A673 (cell line): ENCODE measurements at places on chromosomes 13 and 19.

DNA sequence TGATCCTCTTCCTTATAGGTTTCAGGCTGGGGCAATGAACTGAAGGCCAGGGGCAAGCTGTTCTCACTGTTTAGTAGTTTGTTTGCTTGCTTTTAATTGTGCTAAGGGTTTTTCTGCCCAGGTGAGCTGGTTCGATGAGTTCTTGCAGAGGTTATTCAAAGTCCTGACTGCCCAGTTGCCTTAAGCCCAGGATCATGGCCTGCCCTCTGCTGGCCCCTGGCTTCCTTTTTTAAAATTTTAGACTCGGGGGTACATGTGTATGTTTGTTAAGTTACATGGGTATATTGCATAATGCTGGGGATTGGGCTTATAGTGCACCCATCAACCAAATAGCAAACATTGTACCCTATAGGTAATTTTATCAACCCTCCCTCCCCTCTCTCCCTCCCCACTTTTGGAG, 65.7 kb downstream of the ZNF536 start:
- DNase-seq: no peak

GRCh38 chr19:38032151-38032550, 125.1 kb downstream of the SIPA1L3 start:
- no peak for DNase-seq

DNA sequence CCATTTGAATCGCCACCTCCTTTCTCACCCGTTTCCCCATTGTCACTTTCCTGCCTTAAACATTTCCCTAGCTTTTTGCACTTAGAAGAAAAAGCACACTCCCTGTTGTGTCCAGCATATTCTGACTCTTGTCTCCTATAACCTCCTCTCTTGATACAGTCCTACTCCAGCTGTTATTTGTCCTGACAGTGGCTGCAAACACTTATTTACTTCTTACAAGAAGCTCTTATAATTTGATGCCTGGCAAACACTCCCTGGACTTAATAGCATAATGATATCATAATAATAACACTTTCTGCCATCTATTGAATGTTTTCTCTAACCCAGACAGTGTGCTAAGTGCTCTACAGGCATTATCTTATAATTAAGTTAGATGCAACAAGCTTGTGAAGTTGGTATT, 76.6 kb downstream of the DGKH start:
- no peak for DNase-seq

- no peak for DNase-seq
Observed at GRCh38 chr13:112003396-112003795, 63.6 kb upstream of the SOX1 start.

GRCh38 chr19:4083677-4084546, 17.2 kb upstream of the ZBTB7A start:
- DNase-seq: no peak

DNA sequence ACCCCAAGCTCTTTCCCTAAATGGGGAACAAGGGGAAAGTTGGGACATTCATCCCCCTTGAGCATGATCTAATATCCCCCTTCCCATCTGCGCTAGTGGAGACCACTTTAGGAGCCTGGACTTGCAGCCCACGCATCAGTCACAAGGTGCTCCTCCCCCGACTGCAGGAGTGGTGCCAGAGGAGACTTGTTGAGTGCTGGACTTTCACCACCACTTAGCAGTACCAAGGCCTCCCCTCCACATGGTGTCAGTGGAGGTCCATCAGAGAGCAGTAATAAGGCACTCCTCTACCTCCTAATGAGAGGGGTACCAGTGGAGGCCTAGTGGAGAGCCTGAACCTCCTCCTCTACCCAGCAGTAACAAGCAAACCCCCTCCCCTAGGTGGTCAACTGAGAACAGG, 22.5 kb downstream of the CAB39L start:
- DNase-seq: peak; percentile 45

DNA sequence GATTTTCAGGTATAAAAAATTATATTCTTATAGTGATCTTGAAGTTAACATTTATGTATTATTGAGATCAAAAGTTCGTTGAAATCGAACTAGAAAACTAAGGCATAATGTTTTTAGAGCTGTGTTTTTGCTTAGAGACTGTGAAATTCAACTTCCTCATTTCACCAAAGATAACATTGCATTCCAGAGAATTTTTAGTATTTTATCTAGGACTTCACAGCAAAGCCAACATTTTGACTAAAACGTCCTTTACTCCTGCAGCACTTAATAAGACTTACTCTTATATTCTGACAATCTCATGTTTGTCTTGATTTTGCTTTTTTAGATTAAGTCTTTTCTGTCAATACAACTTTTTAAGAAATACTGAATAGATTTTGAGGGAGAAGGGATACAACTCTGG, 4.7 kb downstream of the KCTD4 start:
- DNase-seq: no peak

- peak; percentile 52 for DNase-seq
Observed at GRCh38 chr19:49213791-49214190, 56.2 kb downstream of the TRPM4 start.

DNA sequence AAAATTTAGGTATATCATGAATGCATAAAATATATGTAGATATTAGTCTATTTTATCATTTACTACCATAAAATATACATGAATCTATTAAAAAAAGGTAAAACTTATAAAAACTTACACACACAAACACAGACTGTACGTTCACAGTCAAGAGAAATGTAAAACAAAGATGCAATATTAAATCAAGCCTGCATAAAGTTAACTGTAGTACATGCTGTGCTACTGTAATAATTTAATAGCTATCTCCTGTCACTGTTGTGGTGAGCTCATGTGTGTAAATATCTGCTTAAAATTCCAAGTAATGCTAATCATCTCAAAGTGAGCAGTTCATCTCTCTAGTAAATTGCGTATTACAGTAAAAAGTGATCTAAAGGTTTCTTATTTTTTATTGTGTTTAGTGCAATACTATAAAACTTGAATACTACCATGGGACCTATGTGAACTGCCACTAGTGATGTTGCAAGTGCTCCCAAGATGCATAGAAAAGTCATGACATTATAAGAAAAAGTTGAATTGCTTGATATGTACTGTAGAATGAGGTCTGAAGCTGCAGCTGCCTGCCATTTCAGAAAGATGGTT, 762 bp upstream of the ZNF233 start:
- no peak for DNase-seq

DNA sequence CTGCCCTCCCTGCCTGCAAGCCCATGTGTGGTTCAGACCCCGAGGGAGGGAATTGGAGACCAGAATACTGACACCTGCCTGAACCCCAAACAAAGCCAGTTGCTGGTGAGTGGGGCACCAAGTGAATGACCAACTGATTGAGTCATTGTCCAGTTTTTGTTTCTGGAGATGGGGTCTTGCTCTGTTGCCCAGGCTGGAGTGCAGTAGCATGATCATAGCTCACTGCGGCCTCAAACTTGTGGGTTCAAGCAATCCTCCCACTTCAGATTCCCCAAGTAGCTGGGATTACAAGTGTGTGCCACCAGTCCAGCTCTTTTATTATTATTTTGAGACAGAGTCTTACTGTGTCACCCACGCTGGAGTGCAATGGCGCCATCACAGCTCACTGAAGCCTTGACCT, 4.0 kb downstream of the CCL25 start:
- no peak for DNase-seq

GRCh38 chr19:6297202-6297601, 17.4 kb upstream of the MLLT1 start:
- no peak for DNase-seq

DNA sequence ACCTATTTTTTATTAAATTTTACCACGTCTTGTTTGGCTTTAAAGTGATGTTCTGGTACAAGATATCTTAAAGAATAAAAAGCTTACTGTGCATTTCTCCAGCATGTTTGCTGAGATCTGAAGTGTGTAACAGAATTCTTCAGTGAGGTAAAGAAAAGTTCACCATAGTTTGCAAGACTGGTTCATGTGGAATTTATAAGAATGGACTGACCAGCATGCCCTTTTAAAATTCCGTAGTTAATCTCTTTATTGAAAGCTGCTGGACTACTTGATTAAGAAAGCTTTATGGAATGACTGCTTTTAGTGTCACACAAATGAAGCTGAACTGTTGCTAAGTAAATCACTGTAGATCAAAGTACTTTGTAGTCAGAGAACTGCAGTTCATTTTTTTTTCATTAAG, 119.2 kb downstream of the GPC6 start:
- DNase-seq: no peak

GRCh38 chr13:91347996-91348905, 764 bp downstream of the MIR17HG start:
- DNase-seq: peak; percentile 59
